ENCODE measurements at places on chromosomes 3 and 15.
A peak's percentile ranks its signal among the peaks of the same experiment; 100 is the strongest.

- DNase-seq = peak; percentile 43
These were observed 70.7 kb downstream of the TOP2B start for GRCh38 chr3:25594007-25594502.

- DNase-seq = no peak
These were observed 658.8 kb downstream of the EDEM1 start for GRCh38 chr3:5846261-5846660.

DNA sequence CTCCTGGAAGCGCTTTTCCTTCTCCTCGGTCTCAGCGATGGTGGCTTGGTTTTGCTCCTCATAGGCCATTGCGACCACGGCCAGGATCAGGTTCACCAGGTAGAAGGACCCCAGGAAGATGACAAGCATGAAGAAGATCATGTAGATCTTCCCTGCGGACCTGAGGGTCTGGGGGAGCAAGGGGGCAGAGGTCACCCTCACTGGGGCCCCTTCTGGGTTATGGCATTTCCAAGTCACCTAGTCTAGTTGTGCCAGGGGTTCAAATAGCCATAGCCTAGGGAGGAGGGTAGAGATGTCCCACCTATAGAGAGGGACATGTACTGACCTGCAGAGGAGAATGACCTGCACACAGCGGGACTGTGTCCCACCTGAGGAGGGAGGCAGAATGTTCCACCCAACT, 43.5 kb downstream of the SCN5A start:
- no peak for DNase-seq

DNA sequence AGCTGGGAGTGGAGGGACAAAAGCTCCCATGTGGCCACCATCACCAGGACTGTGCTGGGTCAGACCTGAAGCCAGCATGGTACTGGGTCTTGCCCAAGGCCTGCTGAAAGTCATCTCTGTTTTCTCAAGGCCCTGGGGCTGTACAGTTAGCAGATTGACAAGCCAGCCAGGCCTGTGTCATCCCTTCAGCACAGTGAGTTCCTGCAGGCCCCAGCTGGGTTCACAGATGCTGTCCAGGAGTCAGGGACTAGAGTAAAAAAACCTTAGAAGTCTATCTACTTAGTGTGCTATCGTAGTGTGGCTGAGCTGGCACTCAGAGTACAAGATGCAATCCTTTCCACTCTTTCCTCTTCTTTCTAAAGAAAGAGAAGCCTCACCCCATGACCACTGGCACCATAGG, 246.0 kb upstream of the NAALADL2 start:
- no peak for DNase-seq

DNA sequence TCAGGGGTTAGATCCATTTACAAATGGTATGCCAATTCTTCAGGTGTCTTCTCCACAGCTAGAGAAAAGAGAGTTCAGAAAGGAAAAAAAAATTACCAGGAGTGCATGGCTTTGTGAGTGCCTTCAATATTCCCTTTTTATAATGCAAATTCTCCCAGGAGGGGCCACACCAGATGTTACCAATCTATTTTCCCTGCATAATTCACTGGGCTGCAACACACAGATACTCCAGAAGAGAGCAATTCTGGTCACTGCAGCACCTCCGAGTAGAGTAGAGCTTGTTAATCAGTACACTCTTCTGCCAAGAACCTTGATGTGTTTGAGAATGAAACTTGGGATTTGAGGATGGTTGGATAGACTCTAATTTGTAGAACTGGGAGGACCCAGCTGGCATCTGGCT, 80.7 kb upstream of the SPRED1 start:
- no peak for DNase-seq

DNA sequence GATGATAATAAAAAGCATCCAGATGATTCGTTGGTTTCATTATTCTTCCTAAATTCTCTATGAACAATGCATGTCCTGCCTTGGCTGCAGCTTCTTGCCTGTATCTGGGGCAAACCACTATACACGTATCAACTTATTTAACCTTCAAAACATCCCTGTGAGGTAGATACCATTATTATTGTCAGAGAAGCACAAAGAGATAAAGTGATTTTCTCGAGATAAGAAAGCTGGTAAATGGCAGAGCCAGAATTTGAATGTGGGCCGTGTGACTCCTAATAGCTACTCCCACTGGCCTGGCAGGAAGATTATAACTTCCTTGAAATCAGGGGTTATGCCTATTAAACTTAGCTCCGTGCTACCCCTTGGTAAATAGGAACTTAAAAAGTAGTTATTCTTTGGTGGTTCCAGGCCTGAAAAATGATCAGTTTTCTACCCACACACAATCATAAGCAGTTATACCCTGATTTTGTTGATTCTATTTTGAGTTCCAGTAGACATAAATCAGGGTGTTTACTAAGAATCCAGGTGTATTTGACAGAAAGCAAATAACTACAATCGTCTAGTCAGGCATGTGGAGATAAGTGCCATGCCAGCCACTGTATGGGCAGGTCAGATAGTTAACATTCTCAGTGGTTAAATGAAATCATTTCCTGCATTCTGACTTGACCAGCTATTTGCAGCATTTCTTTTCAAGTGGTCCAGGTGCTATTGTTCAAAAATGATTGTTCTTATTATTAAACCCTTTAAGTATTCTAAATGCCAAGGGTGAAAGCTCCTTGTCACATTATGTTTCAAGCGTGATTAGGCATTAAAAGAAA, 99.2 kb upstream of the LRRN1 start:
- DNase-seq = no peak

GRCh38 chr3:8769088-8769822, at the start of gene OXTR:
Gene OXTR, minus strand, starts transcription at chr3:8769613. Its CDS starts 1,426 bp downstream, at chr3:8768187.
- DNase-seq = peak; percentile 39

GRCh38 chr15:96362755-96363651, 32.5 kb downstream of the NR2F2 start:
- no peak for DNase-seq
